ENCODE measurements at places on chromosomes 4 and X.

DNA sequence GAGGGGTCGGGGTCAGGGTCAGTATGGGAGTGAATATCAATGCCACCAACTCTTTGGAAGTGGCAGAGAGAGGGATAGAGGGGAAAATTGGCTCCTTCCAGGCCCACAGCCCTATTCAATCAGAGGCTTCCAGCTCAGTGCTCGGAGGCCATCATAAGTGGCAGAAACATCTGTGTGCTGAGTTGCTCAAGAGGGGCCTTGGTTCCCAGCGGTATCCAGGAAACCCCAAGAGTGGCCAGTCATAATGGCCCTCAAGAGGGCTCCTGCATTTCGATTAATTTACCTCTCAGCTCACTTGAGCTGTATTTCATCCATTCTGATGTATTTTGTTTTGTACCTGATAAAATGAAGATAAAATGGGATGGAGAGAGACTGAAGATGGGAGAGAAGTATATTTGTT is 154.3 kb upstream of the EOLA2 start:
- DNase-seq, result no peak

GRCh38 chr4:8238515-8239053 is 31.0 kb upstream of the HTRA3 start:
- no peak for DNase-seq

GRCh38 chr4:165472943-165473676 is 94.3 kb downstream of the CPE start:
- no peak for DNase-seq

- DNase-seq, result no peak
These were observed 55.7 kb downstream of the BTC start for GRCh38 chr4:74738464-74739143.

- DNase-seq, result no peak
These were observed 12.4 kb upstream of the LONRF3 start for GRCh38 chrX:118961866-118962560.

- DNase-seq, result no peak
These were observed 30.6 kb upstream of the MANBA start for GRCh38 chr4:102791318-102791835.

Data from GM18507 (cell line).